ENCODE measurements at places on chromosomes 2 and 18. TPM values are rescaled to one million over a fixed set of nuclear protein-coding genes. Genes with fewer than 3 reads are reported as not detected.

DNA sequence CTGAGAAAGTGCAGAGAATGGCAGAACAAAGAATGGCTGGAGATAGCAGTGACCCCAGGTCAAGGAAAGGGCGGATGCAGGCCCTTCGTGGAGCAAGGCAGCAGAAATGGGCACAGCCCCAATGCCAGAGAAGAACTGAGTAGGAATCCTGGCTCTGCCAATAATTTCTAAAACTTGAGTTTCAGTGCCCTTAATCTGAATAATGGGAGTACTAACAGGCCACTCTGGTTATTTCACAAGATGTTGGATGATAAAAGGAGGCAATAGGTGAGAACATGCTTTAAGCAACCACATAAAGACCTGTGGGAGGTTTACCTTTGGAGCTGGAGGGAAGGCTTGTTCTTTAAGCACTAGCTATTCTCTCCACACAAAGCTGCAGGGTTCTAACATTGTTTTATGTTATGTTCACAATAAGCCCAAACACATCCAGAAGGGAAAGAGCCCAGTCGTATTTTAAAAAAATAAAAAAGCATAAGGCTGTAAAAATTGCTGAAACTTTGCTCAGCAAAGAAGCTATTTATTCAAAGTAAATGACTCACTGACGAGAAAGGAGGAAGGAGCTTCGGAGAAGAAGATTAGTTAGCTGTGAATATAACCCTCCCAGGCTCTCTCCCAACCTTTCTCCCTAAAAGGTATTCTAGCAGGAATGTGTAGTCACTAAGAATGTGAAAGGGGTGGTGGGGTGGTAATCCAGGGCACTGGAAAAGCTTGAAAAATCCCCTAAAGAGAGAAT, 470.2 kb downstream of the TXNL1 start:
- DNase-seq: no peak

DNA sequence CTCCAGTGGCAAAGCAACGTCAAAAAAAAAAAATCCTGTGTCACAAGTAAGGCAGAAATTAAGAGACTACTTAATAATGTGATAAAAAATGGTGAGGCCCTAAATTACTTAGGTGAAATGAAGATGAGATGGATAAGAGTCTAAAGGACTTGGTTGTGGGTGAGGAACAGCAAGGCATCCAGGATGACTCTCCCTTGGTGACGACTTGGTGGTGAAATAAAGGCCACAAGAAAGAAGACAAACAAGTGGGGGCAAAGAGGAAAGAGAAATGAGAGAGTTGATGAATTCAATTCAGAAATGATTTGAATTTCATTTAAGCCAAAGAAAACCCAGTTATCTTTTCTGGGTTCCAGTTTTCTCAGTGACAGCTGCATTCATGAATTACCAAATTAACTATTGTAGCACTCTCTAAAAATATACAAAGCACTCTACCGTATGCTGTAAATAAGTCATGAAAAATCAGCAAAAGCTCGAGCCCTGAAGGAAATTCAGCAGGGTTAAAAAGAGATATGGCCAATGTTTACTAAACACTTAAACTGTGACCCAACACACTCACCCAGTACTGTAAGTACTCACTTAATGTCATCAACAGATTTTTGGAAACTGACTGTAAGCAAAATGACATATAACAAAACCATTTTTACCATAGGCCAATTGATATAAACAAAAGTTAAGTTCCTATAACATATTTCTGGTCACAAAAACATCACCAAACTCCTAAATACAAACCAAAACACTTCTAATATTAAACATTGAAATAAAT, 1.4 kb downstream of the METTL8 start:
- DNase-seq: no peak

The ERFE gene
- total RNA-seq: 64.1 TPM

The TMEM37 gene
- 5.5 TPM for total RNA-seq

DNA sequence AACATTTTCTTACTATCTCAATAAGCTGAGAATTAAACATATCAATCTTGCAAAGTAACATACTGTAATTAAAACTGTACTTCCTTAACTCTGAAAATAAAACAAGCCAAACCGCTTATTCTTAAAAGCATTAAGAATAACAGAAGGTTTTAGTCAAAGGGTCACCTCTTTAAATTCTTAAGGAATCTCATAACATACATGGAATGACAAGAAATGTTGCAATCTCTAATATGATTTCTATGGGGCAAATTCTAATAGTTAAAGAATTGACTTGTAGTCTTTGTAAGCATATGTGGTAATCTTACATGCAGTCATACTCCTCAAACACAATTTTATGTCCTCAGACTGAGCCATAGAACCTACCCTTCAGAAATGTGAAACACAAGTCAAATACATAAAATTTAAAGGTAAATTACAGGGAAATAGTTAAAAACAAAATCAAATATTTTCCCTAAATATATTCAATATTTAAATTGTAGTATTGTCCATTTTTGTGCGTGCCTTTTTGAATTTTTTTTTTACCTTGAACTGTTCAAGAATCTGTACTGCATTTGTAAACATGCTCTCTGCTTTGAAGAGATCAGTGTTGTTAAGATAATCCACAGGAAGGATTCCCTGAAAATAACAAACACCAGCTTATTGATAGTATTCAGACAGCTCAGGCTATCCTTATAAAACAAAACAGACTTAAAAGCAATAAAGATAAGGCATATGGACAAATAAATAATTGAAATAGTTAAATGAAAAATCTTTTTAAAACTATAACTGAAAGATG, 48.2 kb downstream of the PIGN start:
- no peak for DNase-seq

- no peak for DNase-seq
Observed at GRCh38 chr2:232668805-232669444, 28.2 kb upstream of the GIGYF2 start.

The AKAIN1 gene
- total RNA-seq: not detected
